ENCODE measurements at places on chromosomes 4 and X.

DNA sequence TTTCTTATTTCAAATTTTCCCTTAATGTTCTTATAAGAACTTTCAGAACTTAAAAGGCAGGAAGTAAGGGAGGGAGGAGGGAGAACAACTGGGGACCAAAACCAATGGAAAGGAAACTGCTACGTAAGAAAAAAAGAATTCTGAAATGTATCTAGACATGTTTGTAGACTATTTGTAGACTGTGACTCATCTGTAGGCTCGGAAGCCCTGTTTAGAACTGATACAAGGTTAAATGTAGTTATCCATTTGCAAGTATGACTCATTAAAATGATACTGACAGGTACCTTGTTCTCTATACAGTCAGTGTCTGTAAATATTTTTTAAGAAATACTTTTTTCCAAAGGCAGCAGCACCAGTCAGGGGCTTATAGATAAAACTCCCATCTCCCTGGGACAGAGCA lies 202.0 kb downstream of the DHX15 start:
- no peak for DNase-seq

DNA sequence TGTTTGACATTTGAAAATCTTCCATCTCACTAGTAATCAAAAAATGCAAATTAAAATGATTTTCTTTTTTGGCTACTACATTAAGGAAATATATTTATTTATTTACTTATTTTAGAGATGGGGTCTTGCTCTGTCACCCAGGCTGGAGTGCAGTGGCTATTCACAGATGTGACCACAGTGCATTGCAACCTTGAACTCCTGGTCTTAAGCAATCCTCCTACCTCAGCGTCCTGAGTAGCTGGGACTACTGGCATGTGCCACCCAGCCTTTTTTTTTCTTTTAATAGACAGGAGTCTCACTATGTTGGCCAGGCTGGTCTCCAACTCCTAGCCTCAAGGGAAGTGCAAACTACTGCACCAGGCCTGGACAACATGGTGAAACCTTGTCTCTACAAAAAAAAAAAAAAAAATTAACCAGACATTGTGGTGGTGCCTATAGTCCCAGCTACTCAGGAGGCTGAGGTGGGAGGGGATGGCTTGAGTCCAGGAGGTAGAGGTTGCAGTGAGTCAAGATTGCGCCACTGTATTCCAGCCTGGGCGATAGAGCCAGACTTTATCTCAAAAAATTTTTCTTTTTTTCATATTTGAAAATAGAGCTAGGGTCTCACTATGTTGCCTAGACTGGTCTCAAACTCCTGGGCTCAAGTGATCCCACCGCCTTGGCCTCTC lies 4.4 kb upstream of the SMIM14 start:
- no peak for DNase-seq

DNA sequence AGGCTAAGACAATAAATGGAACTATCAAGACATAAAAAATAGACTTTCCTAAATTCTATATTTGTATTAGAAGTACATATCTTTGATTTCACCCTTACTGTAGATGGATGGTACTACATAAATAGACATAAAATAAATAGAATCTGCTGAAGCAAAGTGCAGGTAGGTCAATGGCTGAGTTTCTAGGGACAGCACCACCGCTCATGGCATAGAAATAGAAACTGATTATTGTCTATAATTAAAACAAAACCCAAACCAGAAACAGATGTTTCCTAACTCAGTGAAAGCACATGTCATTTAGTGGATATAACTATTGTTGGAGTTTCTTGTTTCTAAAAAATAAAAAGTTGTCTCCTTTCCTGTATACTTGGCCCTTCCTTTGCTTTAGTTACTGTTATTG lies 387.3 kb upstream of the ADGRL3 start:
- DNase-seq = no peak

GRCh38 chr4:19227701-19228100 lies 1024.0 kb upstream of the SLIT2 start:
- no peak for DNase-seq

GRCh38 chr4:90027565-90027964 lies 99.6 kb upstream of the CCSER1 start:
- no peak for DNase-seq

DNA sequence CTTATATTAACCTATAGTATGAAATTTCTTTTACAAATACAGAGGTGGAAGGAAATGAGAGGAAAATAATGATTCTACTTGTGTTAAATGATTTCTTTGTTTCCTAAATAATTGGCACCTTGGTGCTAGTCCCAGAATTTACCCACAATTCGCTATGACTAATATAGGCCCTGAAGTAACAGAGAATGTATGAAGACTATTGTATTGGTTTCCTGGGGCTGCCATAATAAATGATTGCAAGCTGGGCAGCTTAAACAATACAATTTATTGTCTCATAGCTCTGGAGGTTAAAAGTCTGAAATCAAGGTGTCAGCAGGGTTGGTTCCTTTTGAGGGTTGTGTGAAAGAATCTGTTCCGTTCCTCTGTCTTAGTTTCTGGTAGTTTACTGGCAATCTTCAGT lies 74.8 kb upstream of the GPRIN3 start:
- no peak for DNase-seq

DNA sequence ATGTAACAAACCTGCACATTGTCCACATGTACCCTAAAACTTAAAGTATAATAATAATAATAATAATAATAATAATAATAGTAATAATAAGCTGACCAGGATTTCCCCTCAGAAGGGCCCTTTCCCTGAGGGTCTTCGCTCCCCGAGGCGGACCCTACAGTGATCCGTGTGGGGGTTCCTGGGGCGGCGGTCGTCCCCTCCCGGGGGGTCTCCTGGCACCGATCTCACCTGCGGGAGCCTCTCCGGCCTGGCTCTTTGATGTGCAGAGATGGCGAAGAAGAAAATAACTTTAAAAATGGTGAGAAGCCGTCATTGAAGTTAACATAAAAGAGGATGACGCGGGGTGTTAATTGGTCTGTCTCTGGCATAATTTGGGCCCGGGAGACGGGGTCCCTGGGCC lies 48.2 kb upstream of the PPP2R3B start:
- no peak for DNase-seq

GRCh38 chrX:25124391-25124790 lies 108.6 kb upstream of the ARX start:
- no peak for DNase-seq
